ENCODE measurements at places on chromosomes 1 and 21. TPM values are rescaled to one million over a fixed set of nuclear protein-coding genes. Genes with fewer than 3 reads are reported as not detected.

DNA sequence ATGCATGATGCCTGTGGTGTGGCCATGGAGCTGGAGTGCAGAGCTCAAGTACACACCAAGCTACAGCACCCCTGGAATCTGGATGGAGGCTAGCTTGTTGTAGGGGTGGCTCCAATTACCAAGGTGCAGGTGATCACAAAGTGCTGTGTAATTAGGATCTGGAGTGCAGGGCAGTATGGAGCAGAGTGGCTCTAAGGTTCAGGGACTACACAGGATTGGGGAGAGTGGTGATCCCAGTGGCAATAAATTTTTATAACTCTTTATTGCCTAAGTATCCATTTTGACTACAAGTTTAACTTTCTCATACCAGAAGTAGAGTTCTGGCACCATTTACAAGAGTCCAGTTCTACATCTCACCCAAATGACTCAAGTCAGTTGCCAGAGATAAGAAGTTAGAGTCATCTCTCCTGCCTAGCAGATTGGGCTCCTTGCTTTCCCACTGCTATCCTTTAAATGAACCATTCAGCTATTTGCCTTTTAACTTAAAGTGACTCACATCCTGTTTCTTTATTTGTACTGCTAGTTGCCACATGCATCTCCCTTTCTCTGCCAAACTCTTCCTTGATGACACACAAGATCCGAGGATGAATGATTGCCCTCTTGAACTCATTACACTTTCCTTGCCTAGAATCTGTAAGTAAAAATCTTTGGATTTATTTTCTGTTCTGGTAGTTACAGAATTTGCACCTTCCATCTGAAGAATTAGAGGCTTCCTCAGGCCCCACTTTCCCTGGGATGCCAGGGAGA, 427.2 kb downstream of the KCNT2 start:
- no peak for DNase-seq

- peak; percentile 9 for DNase-seq
These were observed 8.0 kb downstream of the NDUFS5 start for GRCh38 chr1:39034114-39034654.

GRCh38 chr1:30219675-30220074, 503.7 kb downstream of the MATN1 start:
- no peak for DNase-seq

GRCh38 chr21:44955141-44955797, 15.4 kb downstream of the SLX9 start:
- DNase-seq: peak; percentile 51

The ZFP69B gene
- total RNA-seq: 1.3 TPM

Data from upper lobe of right lung (tissue), 1 donor.